ENCODE measurements at places on chromosomes 3 and 15. TPM values are rescaled to one million over a fixed set of nuclear protein-coding genes. Genes with fewer than 3 reads are reported as not detected.

DNA sequence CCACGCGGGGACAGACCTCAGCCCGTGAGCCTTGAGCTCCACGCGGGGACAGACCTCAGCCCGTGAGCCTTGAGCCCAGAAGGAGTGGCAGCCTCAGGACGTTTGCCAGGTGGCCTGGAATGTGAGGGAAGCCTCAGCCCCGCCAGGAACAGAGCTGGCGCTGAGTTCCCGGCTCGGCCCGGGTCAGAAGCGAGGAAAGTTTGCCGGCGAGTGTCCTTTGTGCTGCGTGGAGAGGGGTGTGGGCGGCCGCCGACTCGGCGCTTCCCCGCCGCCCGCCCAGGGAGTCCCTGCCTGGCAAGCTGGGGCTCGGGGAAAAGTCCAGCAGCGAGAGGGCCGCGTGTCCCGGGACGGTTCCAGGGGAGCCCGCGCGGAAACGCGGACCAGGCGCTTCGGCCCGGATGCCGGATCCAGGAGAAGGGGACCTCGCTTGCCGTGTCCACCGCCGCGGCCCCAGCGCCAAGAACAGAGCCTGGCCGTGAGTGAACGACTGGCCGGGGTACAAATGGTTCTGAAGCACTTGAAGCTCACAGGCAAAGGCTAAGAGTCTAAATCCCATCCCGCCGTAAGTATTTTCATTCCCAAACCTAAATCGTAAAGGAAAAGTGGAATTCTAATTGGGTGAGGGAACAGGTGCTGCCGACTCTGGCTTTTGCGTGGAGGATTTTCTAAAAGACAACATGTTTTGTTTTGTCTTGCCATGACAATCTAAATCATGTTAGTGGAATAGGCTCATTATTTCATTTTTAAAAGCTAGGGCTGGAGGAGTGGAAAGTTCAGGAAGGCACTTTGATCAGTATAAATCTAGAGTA, 1.7 kb downstream of the LRRN1 start:
- H3K4me3 ChIP-seq = no peak overlapping the region
- H3K4me1 ChIP-seq = no peaks in the 10 kb centered on the region
- H3K27me3 ChIP-seq = no peaks in the 10 kb centered on the region
- no peak overlapping the region for H3K27ac ChIP-seq
- no peak for DNase-seq

GRCh38 chr3:104133630-104134029, 1233.1 kb upstream of the ALCAM start:
- H3K4me1 ChIP-seq = no peaks in the 10 kb centered on the region
- DNase-seq = no peak
- H3K4me3 ChIP-seq = no peak overlapping the region
- H3K36me3 ChIP-seq = no peaks in the 10 kb centered on the region

DNA sequence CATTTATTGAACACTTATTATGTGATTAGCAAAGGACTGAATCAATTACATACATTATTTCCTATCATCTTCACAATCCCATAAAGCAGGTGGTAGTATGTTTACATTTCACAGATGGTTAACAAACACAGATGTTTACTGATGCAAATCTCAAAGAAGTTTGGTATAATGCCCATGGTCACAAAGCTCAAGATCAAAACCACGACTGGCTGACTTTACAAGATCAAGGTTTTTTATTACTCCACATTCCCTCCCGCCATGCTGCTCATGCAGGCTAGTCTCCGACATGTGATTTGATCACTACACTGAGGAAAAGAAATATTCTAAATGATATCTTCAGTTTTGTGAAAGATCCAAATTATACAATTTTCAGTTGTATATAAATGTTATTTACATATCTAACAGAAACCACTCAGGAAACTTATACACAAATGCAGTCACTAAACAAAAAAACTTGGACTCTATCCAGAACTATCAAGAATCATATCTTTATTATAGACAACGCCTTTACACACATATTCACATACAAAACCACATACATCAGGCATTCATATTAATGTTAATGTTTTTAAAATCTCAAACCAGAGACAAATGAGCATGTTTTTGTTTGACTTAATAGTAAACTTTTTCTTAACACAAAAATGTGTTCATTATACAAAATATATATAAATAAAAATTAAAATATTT, 235.5 kb downstream of the SCAPER start:
- DNase-seq = no peak
- H3K4me3 ChIP-seq = no peak overlapping the region
- H3K4me1 ChIP-seq = no peaks in the 10 kb centered on the region
- no peak overlapping the region for H3K27ac ChIP-seq
- H3K27me3 ChIP-seq = no peaks in the 10 kb centered on the region

DNA sequence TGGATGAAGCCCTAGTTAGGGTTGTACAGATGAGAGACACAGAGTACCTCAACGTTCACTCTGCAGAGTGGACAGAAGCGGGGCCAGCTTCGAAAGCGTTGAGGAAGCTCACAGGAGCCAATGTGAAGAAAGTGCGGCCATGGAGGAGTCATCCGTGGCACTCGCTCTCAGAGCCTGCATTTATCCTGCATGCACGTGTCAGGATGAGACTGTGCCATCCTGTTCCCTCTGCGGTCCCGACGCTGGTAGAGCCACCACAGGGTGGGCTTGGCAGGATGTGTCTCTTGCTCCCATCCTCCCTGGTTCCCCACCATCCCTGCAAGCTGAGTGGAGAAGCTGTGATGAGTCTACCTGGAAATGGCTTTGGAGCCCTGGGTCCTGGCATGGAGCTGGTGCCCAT, 39.3 kb downstream of the KLHL25 start:
- H3K27ac ChIP-seq = no peak overlapping the region
- peaks cover 10% of the 10 kb centered on the region for H3K27me3 ChIP-seq
- H3K36me3 ChIP-seq = no peaks in the 10 kb centered on the region
- DNase-seq = no peak

DNA sequence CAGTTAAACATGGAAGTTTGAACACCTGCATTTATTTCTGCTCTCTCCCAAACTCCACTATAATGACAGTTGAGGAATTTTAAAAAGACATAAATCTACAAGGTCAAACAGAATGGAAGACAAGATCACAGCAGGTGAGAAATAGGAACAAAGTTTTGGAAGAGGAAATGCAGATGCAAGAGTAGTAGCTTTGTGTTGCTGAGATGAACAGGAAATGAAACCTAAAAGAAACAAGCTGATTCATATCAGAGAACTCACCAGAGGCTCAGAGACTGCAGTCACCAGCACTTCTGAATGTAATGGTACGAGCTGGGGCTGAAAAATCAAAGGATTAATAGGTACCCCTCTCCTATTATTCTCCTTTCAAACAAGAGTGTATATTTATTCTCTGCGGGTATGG, 459.9 kb downstream of the RAP2B start:
- no peak overlapping the region for H3K27ac ChIP-seq
- no peak for DNase-seq
- H3K36me3 ChIP-seq = no peaks in the 10 kb centered on the region

Gene PLIN1
- not detected for total RNA-seq

Gene MASP1
- total RNA-seq = 0.13 TPM
